ENCODE measurements at places on chromosomes 11 and 22.

GRCh38 chr11:126122863-126123262 lies 60.2 kb upstream of the CDON start:
- H3K27me3 ChIP-seq: no peaks in the 10 kb centered on the region
- no peak overlapping the region for H3K27ac ChIP-seq
- H3K36me3 ChIP-seq: no peaks in the 10 kb centered on the region
- H3K4me3 ChIP-seq: no peak overlapping the region
- no peak for DNase-seq

- no peaks in the 10 kb centered on the region for H3K36me3 ChIP-seq
- DNase-seq: no peak
- H3K27me3 ChIP-seq: no peaks in the 10 kb centered on the region
- no peak overlapping the region for H3K4me3 ChIP-seq
Observed at GRCh38 chr22:35085621-35086020, 19.7 kb downstream of the ISX start.

GRCh38 chr11:106503901-106504300 lies 426.4 kb downstream of the AASDHPPT start:
- no peaks in the 10 kb centered on the region for H3K4me1 ChIP-seq
- no peak overlapping the region for H3K27ac ChIP-seq
- H3K36me3 ChIP-seq: no peaks in the 10 kb centered on the region
- H3K27me3 ChIP-seq: no peaks in the 10 kb centered on the region
- no peak overlapping the region for H3K4me3 ChIP-seq

DNA sequence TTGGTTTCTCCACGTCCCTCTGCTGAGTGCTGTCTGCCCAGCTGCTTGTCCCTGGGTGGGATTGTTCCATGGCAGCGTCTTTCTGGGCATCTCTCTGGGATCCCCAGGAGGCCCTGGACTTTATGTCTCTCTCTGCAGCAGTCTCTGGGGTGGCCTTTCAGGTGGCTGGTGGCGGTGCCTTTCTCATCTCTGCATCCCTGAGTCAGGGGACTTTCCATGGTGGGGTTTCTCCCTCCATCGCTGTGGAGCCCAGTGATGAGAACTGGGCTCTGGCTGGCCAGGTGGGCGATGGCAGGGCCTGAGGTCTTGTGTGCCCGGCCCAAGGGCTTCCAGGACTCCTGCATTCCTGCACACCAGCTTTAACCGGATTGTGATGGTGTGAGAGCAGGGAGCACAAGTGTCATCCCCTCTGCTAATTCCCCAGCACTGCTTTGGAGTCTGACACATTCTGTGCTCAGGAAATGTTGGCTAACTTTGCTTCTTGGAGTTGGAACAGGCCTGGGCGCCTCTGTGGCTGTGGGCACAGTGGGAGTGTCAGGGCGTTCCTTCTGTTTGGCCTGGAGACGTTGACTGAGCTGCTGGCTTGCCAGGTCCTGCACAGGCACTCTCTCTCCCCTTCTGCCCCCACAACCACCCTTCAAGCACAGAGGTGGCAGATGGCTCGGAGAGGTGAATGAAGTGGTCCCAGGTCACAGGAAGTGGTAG lies 27.9 kb downstream of the FAM83F start:
- no peaks in the 10 kb centered on the region for H3K36me3 ChIP-seq
- peaks cover 9% of the 10 kb centered on the region for H3K4me1 ChIP-seq
- H3K27ac ChIP-seq: no peak overlapping the region
- H3K27me3 ChIP-seq: no peaks in the 10 kb centered on the region
- H3K4me3 ChIP-seq: no peak overlapping the region

GRCh38 chr11:124882339-124883071 lies 15.2 kb downstream of the ROBO4 start:
- no peak overlapping the region for H3K4me3 ChIP-seq
- no peak overlapping the region for H3K27ac ChIP-seq
- peaks cover 7% of the 10 kb centered on the region for H3K27me3 ChIP-seq

DNA sequence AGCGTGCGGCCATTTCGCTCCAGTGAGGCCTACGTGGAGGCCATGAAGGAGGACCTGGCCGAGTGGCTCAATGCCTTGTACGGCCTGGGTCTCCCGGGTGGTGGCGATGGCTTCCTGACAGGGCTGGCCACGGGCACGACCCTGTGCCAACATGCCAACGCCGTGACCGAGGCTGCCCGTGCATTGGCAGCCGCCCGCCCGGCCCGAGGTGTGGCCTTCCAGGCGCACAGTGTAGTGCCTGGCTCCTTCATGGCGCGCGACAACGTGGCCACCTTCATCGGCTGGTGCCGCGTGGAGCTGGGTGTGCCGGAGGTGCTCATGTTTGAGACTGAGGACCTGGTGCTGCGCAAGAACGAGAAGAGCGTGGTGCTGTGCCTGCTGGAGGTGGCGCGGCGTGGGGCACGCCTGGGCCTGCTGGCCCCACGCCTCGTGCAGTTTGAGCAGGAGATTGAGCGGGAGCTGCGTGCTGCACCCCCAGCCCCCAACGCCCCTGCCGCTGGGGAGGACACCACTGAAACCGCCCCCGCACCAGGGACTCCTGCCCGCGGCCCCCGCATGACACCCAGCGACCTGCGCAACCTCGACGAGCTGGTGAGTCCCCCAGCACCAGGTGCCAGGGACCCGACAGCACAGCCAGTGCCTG lies 1.8 kb downstream of the GAS2L1 start:
- H3K36me3 ChIP-seq: no peaks in the 10 kb centered on the region
- no peak for DNase-seq

DNA sequence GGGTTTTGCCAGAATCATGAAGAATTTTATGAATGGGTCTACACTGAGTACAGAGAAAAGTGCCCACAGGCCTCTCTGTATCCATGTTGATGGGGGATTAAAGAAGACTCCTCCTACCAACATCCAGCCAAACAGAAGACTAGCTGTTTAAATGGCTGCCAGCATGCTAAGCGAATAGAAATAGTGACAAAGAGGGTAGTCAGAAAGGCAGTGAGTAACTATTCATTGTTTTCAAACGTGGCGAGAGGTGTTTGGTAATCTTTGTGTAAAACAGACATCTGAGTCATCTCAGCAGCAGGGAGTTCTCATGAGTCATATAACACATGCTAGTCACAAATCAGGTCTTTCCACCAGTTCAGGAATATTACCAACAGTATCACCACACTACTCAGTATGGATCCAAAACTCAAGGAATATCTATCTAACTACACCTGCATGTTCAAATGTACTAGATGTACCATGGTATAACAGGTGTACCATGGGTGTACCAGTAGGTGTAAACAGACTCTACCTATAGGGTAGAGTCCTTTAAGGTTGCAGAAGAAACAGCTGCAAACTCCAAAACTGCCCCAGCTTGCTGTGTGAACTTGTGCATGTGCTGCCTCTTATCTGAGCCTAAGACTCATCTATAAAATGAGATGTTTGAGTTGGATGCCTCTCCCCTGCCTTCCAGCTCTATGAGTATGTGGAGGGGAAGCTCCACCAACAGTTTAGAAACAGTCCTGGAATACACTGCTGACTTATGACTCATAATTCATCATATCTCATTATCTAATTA lies 82.0 kb downstream of the SLC1A2 start:
- no peak overlapping the region for H3K27ac ChIP-seq
- H3K4me3 ChIP-seq: no peak overlapping the region
- H3K27me3 ChIP-seq: no peaks in the 10 kb centered on the region
- no peak for DNase-seq

DNA sequence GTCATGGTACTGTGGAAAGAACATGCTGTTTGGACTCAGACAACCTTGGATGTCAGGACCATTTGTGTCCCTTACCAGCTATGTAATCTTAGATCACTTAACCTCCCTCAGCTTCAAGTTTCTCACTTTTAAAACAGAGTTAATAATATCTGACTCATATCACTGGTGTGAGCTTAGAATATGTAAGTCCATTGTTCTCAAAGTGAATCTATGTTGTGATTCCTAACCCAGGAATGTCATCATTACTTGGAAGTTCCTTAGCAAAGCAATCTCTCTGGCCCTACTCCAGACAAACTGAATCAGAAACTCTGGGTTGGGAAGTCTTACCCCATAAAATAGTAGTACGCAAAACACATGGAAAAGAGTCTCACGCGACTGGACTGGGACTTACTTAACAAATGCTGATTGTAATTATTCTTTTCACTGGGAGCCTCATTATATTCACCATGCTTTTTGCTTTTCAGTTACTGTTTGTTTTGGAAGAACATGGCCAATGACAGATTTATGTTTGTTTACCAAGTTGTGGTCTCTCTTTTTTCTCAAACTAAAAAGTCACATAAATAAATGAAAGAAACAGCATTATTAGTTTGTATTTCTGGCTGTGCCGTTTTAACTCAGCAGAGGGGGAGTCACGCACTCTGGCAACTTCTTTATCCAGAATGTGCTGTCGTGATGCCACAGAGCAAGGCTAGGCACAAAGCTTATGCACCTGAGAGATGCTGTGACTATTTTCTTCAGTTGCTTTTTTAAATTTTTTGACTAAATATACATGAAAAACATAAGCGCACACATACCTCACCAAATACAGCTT lies 217.7 kb upstream of the CTSC start:
- H3K4me1 ChIP-seq: no peaks in the 10 kb centered on the region
- H3K36me3 ChIP-seq: no peaks in the 10 kb centered on the region
- no peak for DNase-seq
- H3K4me3 ChIP-seq: no peak overlapping the region
- no peaks in the 10 kb centered on the region for H3K27me3 ChIP-seq

- H3K4me3 ChIP-seq: no peak overlapping the region
- H3K4me1 ChIP-seq: peaks cover 4% of the 10 kb centered on the region
- H3K27me3 ChIP-seq: no peaks in the 10 kb centered on the region
- no peak overlapping the region for H3K27ac ChIP-seq
- no peak for DNase-seq
- H3K36me3 ChIP-seq: peaks cover 10% of the 10 kb centered on the region
Observed at GRCh38 chr11:47052576-47052975, 116.0 kb downstream of the CSTPP1 start.

DNA sequence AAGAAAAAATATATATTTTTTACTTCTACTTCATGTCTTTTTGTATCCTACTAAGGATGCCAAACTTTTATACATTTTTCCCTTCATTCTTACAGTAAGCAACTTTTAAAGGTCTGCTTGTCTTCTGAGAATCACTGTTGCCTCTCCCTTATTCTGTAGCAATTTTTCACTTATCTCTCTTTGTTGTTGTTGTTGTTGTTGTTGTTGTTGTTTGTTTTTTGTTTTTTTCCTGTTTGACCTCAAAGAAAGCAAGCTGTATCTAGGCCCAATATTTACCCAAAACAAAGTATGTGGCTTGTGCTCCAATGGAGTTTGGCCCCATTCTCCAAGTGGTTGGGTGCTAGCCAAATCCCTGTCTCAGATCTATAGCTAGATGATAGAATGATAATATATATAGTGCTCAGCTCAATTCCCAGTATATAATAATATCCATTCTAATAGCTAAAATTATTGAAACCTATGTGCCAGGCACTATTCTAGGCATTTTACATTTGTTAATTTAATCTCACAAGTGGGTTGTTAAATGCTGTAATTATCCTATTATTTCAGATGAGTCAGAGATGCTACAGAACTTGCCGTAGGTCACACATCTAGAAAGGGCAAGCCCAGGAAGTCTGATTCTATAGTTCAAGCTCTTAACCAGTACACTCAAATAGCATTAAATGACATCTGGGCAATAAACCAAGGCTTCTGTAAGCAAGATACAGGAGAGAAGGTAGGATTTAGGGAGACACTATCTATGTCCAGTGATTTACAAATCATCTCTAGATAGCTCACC lies 205.1 kb upstream of the PITPNB start:
- DNase-seq: no peak
- H3K4me3 ChIP-seq: no peak overlapping the region
- H3K36me3 ChIP-seq: no peaks in the 10 kb centered on the region
- no peak overlapping the region for H3K27ac ChIP-seq

GRCh38 chr11:120674542-120674941 lies 163.0 kb downstream of the GRIK4 start:
- H3K36me3 ChIP-seq: no peaks in the 10 kb centered on the region
- DNase-seq: no peak
- no peaks in the 10 kb centered on the region for H3K27me3 ChIP-seq
- no peak overlapping the region for H3K27ac ChIP-seq
- no peaks in the 10 kb centered on the region for H3K4me1 ChIP-seq

DNA sequence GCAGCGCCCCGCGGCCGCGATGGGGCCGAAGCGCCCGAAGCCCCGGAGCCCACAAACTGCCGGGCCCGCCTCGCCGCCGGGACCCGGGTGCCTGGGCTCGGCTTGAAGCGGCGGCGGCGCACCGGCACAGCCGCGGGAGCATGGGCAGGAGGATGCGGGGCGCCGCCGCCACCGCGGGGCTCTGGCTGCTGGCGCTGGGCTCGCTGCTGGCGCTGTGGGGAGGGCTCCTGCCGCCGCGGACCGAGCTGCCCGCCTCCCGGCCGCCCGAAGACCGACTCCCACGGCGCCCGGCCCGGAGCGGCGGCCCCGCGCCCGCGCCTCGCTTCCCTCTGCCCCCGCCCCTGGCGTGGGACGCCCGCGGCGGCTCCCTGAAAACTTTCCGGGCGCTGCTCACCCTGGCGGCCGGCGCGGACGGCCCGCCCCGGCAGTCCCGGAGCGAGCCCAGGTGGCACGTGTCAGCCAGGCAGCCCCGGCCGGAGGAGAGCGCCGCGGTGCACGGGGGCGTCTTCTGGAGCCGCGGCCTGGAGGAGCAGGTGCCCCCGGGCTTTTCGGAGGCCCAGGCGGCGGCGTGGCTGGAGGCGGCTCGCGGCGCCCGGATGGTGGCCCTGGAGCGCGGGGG lies 346 bp downstream of the FJX1 start:
- H3K27me3 ChIP-seq: no peaks in the 10 kb centered on the region
- peak; percentile 43 for DNase-seq
- peaks cover 7% of the 10 kb centered on the region for H3K4me1 ChIP-seq
- H3K36me3 ChIP-seq: no peaks in the 10 kb centered on the region
- H3K4me3 ChIP-seq: peak overlapping the region; percentile 98

GRCh38 chr11:34356913-34357700 lies 703 bp downstream of the ABTB2 start:
- H3K27ac ChIP-seq: no peak overlapping the region
- peak overlapping the region; percentile 77 for H3K4me3 ChIP-seq
- no peaks in the 10 kb centered on the region for H3K36me3 ChIP-seq
- DNase-seq: peak; percentile 54
- H3K27me3 ChIP-seq: peaks cover 29% of the 10 kb centered on the region
- H3K4me1 ChIP-seq: peaks cover 15% of the 10 kb centered on the region

GRCh38 chr22:44191036-44191454 lies 10.3 kb downstream of the PARVG start:
- no peak for DNase-seq
- H3K4me3 ChIP-seq: no peak overlapping the region
- H3K27me3 ChIP-seq: peaks cover 10% of the 10 kb centered on the region
- H3K27ac ChIP-seq: no peak overlapping the region
- no peaks in the 10 kb centered on the region for H3K36me3 ChIP-seq
